ENCODE measurements at places on chromosomes 13 and 19. TPM values are rescaled to one million over a fixed set of nuclear protein-coding genes. Genes with fewer than 3 reads are reported as not detected.

Gene NOVA2
- 0.66 TPM for total RNA-seq

Gene RASAL3
- total RNA-seq, result 0.75 TPM

Gene RFPL4AL1
- total RNA-seq, result 0.79 TPM

Gene DNAAF3
- total RNA-seq, result 0.28 TPM

Gene PRSS57
- total RNA-seq, result 0.20 TPM

Gene C19orf18
- 0.39 TPM for total RNA-seq

Gene SIGLEC12
- 0.20 TPM for total RNA-seq

Gene ZNF837
- 3.9 TPM for total RNA-seq

Gene ADGRE2
- 1.7 TPM for total RNA-seq

Gene ABHD17A
- total RNA-seq, result 23.8 TPM

Gene USHBP1
- 2.0 TPM for total RNA-seq

Gene KASH5
- not detected for total RNA-seq

Gene RFXAP
- 0.50 TPM for total RNA-seq

Gene ATP7B
- total RNA-seq, result 27.6 TPM

Gene UBL5
- 154 TPM for total RNA-seq

Gene DMKN
- total RNA-seq, result 4.0 TPM

Gene TPTE2
- total RNA-seq, result not detected

Gene RASIP1
- 4.4 TPM for total RNA-seq

Gene PRPF31
- 25.6 TPM for total RNA-seq

Gene UBE2S
- 12.5 TPM for total RNA-seq

Gene PTH2
- not detected for total RNA-seq

Gene MAST1
- not detected for total RNA-seq
